Tibial nerve (tissue), 4 donors: ENCODE measurements at places on chromosomes 3 and 15. TPM values are rescaled to one million over a fixed set of nuclear protein-coding genes. Genes with fewer than 3 reads are reported as not detected.

GRCh38 chr3:8760091-8760490 is 9.3 kb downstream of the OXTR start:
- H3K4me3 ChIP-seq: no peak overlapping the region
- H3K27ac ChIP-seq: no peak overlapping the region
- no peaks in the 10 kb centered on the region for H3K27me3 ChIP-seq
- no peaks in the 10 kb centered on the region for H3K36me3 ChIP-seq
- no peak for DNase-seq
- H3K4me1 ChIP-seq: no peaks in the 10 kb centered on the region

KLHL40 gene
- 0.42 TPM for total RNA-seq

STARD9 gene
- total RNA-seq: 71.6 TPM

DNA sequence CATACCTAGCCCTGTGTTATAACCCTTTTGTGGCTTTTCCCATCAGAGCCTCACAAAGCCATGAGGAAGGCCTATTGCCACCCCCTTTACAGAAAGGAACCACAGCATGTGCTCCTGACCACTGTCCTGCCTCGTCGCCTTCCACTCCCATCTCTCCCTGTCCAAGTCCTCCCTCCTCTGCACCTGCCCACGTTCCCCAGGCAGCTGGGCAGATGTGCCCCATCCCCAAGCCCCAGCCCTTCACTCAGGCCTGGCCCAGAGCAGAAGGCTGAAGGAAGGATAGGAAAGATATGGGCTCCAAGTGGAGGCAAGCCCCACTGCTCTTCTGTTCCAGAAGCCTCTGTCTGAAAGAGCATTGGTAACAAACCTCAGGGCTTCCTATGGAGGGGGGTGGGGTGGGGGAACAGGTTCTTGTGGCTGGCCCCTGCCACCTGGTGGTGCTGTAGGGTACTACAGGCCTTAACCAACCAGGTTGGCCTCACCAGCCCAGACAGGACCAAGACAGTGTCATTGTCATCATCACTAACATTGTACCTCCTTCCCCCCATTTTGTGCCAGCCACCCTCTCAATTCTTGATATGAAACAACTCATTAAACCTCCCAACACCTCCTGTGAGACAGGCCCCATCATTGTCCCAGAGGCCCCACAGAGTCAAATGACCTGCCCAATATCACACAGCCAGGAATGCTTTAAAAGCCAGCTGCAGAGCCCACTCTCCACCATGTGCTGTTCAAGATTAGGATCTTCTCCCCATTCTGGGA is 10.0 kb downstream of the POC1A start:
- DNase-seq: peak; percentile 83
- peaks cover 5% of the 10 kb centered on the region for H3K4me1 ChIP-seq
- H3K36me3 ChIP-seq: peaks cover 18% of the 10 kb centered on the region
